ENCODE measurements at places on chromosomes 12 and 14.

DNA sequence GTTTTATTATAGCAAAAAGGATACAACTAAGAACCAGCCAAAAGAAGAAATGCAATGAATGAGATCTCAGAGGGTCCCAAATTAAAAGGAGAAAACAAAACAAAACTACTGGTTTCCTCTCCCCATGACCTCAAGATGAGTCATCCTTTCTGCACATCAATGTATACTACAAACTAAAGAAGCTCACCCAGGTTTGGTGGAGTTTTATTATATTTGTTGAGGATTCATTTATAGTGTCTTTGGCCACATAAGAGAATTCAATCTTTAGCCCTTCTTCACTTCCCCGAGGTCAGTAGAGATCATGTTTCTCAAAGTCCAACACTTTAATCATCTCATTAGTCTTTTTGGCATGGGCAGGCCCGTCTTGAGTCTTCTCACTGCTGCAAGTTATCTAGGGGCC, 210.6 kb downstream of the SLC6A15 start:
- no peak overlapping the region for H3K4me3 ChIP-seq
- DNase-seq = no peak
- no peak overlapping the region for H3K27ac ChIP-seq
- no peaks in the 10 kb centered on the region for H3K4me1 ChIP-seq
- H3K27me3 ChIP-seq = no peaks in the 10 kb centered on the region

DNA sequence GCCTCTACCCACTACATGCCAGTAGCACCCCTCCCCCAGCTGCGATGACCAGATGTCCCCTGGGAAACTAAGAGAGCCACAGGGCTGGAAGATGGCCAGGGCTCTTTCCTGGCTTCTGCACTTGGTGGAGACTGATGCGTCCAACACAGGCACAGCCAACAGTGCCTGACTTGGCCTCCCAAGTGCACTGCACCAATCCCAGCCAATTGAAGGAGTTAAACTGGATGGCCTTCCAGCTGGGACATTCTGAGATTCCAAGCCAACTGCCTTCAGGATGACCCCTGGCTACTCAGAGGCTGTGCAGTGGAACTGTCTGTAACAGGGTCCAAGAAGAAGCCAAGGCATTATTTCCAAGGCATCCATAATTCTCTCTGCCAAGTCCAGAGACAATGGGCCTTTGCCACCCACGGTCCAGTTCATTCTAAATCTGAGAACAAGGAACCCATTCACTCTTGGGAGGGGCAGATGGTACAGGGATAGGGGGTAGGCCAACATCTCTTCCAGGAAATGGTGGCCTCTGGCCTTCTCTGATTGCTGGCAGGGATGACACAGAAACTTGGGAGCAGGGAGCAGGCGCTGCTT, 35.2 kb downstream of the PRIMA1 start:
- H3K4me3 ChIP-seq = no peak overlapping the region
- no peak overlapping the region for H3K27ac ChIP-seq
- H3K4me1 ChIP-seq = no peaks in the 10 kb centered on the region

DNA sequence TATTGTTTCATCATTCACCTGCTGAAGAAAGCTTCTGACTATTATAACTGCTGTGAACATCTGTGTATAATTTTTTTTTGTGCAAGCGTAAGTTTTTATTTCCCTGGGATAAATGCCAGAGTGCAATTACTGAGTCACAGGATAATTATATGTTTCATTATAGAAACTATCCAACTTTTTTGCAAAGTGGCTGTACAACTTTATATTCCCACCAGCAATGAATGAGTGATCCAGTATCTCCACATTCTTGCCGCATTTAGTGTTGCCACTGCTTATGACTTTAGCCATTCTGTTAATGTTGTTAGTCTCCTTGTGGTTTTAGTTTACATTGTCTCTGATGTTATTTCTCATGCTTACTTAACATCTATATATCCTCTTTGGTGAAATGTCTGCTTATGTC, 88.1 kb upstream of the CCDC175 start:
- no peak overlapping the region for H3K27ac ChIP-seq
- no peak overlapping the region for H3K4me3 ChIP-seq
- DNase-seq = no peak
- H3K36me3 ChIP-seq = no peaks in the 10 kb centered on the region

- no peak overlapping the region for H3K27ac ChIP-seq
- no peaks in the 10 kb centered on the region for H3K27me3 ChIP-seq
Measured at GRCh38 chr12:112961074-112961473, 17.2 kb upstream of the OAS2 start.

DNA sequence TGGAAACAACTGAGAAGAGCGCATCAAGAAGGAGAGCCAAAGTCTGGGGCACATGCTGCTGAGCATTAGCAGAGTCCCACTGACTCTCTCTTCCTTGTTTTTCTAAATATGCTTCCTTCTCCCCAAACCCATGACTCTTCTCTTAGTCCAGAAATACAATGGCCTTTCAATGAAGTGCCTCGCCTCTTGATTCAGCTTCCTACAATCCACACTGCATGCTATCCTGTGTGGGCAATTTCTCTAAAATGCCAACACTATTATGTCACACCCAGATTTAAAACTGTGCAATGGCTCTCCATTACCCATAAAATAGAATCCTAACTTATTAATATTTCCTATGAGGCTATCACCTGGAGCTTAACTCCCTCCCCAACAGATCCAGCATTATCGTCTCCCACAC, 198.6 kb downstream of the RPAP3 start:
- H3K27me3 ChIP-seq = no peaks in the 10 kb centered on the region
- no peaks in the 10 kb centered on the region for H3K4me1 ChIP-seq
- H3K27ac ChIP-seq = no peak overlapping the region
- H3K4me3 ChIP-seq = no peak overlapping the region
- DNase-seq = no peak

DNA sequence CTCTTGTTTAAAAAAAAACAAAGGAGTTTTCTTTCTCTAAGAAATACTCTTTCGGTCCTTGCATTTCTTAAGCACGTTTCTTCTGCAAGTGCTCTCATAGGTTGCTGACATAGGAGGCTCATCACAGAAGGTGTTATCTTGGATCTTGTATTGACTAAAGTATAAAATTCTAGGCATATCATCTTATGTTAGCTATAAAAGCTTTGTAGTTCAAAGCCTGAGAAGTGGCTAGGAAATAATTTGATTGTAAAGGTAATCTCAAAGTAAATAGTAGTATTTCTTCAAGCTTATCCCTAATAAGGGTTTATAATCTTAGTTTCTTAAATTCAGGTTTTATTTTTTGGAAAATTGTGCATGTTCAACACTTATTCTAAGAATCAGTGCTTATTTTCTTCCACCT, 778.9 kb downstream of the TMTC2 start:
- no peaks in the 10 kb centered on the region for H3K4me1 ChIP-seq
- no peaks in the 10 kb centered on the region for H3K27me3 ChIP-seq
- H3K4me3 ChIP-seq = no peak overlapping the region
- no peaks in the 10 kb centered on the region for H3K36me3 ChIP-seq

- no peak overlapping the region for H3K27ac ChIP-seq
- no peaks in the 10 kb centered on the region for H3K36me3 ChIP-seq
- H3K4me3 ChIP-seq = no peak overlapping the region
Measured at GRCh38 chr14:104355101-104356019, 217.0 kb downstream of the KIF26A start.

DNA sequence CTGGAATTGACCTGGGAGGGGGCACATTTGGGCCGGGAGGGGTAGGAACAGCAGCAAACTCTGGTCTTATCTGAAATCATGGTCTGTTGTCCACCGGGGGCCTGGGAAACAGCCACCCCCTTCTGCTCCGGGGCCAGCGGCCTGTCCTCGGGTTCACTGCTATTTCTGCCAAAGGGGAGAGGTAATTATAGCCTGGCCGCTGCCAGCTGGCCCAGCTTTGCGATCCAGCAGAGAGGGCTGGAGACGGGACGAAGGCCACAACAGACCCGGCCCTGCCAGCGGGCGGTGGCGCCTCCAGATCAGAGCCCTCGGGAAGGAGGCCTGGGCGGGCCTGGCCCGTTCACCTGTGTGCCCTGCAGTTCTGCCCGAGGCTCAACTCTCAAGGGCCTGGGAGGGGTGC, at the start of gene C14orf180:
Gene C14orf180 (plus strand): TSS at position 258 of the 400 bp plus-strand sequence. CDS start 6,667 bp downstream, outside the sequence.
- peak within 1 kb of the TSS; percentile 37 for H3K27ac ChIP-seq
- H3K36me3 ChIP-seq = no peaks in the 10 kb centered on the region
- H3K4me3 ChIP-seq = no peak within 1 kb of the TSS
- peak; percentile 46 for DNase-seq

DNA sequence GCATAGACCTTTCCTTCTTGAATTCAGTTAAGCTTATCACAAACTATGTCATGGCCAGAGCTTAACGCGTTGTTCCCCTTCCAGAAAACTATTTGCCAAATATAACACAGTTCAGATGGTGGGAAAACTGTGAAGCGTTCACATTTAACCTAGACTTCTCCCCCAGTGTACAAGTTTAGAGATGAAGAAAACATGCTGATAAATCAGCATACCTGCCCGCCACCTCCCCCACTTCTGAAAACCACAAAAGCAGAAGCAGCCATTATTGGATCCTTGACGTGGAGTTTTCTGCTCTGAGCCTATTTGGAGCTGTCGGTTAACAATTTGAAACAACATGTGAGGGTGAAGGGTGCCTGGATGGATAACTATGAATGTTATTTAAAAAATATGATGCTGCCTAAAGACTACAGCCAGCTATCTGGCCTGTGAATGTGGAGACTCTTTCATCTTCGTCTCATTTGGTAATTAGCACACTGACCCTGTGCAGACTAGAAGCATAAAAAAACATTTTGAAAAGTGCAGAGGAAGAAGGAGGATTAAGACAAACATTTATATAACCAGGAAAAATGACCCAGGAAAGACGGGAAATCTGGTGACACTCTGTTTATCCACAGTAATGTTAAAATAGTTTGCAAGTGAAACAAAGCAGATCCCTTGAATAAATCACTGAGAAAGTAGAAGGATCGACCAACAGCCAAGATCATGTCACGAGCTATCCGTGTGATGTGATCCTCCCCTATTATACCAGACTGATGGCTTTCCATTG, 408.2 kb downstream of the AEBP2 start:
- no peaks in the 10 kb centered on the region for H3K4me1 ChIP-seq
- no peak overlapping the region for H3K4me3 ChIP-seq
- no peak for DNase-seq
- H3K36me3 ChIP-seq = no peaks in the 10 kb centered on the region
- no peaks in the 10 kb centered on the region for H3K27me3 ChIP-seq
- H3K27ac ChIP-seq = no peak overlapping the region

DNA sequence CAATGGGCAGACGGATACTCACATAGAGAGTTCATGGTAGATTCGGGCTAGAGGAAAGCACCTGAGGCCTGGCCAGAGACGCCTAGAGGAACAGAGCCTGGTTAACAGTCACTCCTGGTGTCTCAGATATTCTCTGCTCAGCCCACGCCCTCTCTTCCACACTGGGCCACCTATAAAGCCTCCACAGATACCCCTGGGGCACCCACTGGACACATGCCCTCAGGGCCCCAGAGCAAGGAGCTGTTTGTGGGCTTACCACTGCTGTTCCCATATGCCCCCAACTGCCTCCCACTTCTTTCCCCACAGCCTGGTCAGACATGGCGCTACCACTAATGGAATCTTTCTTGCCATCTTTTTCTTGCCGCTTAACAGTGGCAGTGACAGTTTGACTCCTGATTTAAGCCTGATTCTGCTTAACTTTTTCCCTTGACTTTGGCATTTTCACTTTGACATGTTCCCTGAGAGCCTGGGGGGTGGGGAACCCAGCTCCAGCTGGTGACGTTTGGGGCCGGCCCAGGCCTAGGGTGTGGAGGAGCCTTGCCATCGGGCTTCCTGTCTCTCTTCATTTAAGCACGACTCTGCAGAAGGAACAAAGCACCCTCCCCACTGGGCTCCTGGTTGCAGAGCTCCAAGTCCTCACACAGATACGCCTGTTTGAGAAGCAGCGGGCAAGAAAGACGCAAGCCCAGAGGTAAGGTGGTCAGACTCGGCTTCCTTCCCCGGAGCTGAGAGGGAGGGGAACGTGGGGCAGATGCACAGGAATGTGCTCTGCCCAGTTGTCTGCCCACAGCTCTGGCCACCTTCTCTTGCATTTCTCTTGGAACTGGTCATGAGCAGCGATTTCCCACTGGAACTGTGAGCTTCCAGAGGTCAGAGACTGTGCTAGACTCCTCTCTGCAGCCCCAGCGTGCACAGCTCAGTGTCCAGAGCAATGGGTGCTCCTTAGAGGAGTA, at the start of gene CD4:
Gene CD4 (plus strand): TSS at position 557 of the 953 bp plus-strand sequence. CDS start 10,611 bp downstream, outside the sequence.
- H3K27me3 ChIP-seq = no peaks in the 10 kb centered on the region
- H3K4me1 ChIP-seq = no peaks in the 10 kb centered on the region
- no peaks in the 10 kb centered on the region for H3K36me3 ChIP-seq
- H3K4me3 ChIP-seq = no peak within 1 kb of the TSS
- no peak within 1 kb of the TSS for H3K27ac ChIP-seq

DNA sequence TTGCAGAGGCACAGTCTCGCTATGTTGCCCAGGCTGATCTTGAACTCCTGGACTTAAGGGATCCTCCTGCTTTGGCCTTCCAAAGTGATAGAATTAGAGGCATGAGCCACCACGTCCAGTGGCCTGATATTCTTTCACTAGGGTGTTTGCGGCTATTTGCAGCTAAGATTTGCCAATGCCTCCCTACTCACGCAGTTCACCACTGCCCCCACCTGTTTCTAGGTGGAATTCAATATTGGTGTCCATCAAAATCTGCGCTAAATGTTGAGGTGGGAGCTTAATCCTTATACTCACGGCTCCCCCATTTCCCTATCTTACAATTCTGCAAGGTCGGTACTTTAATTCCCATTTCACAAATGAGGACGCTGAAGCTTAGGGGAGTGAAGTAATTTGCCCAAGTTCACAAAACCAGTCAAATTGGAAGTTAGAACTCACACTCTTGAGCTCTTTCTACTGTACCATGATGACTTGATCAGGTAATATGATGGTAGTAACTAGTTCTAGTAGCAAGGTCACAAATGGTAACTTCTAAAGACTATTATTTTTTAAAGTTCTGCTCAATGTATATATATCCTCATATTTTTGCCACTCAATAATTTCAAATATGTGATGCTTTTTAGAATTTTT, 22.1 kb upstream of the LRRC9 start:
- H3K27ac ChIP-seq = no peak overlapping the region
- no peak for DNase-seq
- H3K36me3 ChIP-seq = no peaks in the 10 kb centered on the region
- no peaks in the 10 kb centered on the region for H3K27me3 ChIP-seq

DNA sequence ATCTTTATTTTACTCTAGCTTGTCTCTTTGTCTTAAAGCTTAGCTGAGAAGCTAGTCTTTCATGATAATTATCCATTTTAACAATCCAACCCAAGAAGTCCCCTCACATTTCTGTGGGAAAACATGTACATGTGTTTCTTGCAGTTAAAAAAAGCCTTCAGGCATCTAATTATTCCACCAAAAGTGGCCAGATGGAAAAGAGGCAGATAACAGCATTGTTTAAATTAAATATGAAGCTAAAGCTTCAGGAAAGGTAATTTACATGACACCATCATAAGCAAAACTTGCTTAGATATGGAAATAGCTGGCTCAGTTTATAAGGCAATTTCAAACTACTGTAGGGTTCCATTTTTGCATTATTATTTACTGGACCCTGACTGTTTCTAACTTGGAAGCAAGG, 175.4 kb downstream of the UNC79 start:
- no peak for DNase-seq
- H3K36me3 ChIP-seq = no peaks in the 10 kb centered on the region
- no peaks in the 10 kb centered on the region for H3K27me3 ChIP-seq
- no peaks in the 10 kb centered on the region for H3K4me1 ChIP-seq
- H3K4me3 ChIP-seq = no peak overlapping the region

DNA sequence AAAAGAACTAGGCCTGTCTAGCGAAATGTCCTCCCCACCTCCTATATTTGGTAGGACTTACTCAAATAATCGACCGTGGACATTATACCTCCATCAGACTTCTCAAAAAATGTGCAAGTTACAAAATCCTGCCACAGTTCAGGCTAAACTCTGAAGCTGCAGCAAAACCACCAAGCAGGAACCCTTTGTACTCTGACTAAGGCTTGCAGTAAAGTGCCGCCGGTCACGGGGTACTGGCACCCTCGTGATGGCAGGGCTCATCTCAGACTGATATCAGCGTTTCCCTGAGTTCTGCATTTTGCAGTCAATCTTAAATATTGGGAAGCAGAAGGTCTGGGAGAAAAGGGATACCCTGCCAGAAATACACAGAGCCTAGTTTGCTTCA, 17.1 kb downstream of the SLC11A2 start:
- H3K4me3 ChIP-seq = peak overlapping the region; percentile 42
- DNase-seq = peak; percentile 86

All from gastrocnemius medialis (tissue), 4 donors.